ENCODE measurements at places on chromosomes 13 and 19. TPM values are rescaled to one million over a fixed set of nuclear protein-coding genes. Genes with fewer than 3 reads are reported as not detected.

The PDS5B gene
- total RNA-seq = 41.0 TPM

- DNase-seq = no peak
These were observed 98.9 kb downstream of the ESD start for GRCh38 chr13:46698014-46698413.

GRCh38 chr19:39110263-39110967, 15.2 kb upstream of the PAK4 start:
- peak; percentile 28 for DNase-seq

GRCh38 chr19:4889034-4889815, 13.5 kb downstream of the ARRDC5 start:
- DNase-seq = no peak

DNA sequence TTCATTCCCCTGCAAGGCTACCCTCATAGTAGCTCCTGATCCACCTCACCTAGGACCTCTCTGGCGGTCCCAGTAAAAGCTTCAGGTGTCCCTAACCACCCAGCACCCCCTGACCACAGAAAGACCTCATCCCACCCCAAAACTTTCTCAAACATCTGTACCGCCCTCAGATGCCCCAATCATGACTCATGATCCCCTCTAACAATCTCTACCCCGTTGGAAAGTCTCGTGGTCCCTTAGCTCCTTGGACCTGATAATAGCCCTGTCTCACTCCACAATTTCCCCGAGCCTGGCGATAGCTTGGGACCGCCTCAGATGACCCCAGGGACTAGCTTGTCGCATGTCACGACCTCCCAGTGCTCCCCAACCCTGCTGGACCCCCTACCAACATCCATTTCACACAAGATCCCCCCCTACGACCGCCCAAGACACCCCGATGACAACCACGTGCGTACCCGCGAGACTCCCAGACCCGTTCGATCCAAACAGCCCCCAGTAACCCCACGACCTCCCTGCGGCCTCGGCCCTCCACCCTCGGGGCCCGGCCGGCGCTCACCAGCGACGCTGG, 450 bp downstream of the NDUFA11 start:
- no peak for DNase-seq

DNA sequence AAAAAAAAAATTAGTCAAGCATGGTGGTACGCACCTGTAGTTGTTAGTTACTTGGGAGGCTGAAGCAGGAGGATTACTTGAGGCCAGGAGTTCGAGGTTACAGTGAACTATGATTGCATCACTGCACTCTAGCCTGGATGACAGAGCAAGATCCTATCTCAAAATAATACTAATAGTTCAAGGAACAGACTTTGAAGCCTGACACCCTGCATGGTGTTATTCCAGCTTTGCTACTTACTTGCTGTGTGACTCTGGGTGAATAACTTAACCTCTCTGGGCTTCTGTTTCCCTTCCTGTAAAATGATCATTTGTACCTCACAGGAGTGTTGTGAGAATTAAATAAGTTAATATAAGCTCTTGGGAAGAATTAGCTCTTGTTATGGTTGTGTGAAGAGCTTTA, 3.5 kb upstream of the FOSB start:
- no peak for DNase-seq

The CNN1 gene
- total RNA-seq = not detected

GRCh38 chr13:99045396-99045795, 67.5 kb upstream of the DOCK9 start:
- no peak for DNase-seq

- no peak for DNase-seq
These were observed 64.2 kb downstream of the DPY19L3 start for GRCh38 chr19:32469795-32470194.

DNA sequence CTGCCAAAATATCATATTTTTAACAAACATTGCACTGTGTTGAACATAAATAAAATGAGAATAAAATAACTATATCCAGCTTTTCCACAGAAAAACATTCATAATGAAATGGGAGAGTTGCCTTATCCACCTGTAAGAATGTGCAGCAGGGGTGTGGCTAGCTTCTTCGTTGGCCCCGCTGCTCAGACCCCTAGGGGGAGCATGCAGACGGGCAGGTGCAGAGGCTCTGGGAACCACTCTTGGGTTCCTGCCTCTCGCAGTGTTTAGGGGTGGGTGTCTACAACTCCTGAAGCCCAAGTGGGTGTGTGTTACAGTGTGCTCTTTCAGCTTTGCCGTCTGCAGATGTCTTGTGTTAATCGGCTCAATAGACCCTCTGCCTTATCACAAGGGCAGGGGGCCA, 121.7 kb downstream of the SLITRK5 start:
- DNase-seq = no peak

GRCh38 chr13:42007844-42008243, 40.6 kb upstream of the DGKH start:
- no peak for DNase-seq

The PRR19 gene
- total RNA-seq = 1.0 TPM

DNA sequence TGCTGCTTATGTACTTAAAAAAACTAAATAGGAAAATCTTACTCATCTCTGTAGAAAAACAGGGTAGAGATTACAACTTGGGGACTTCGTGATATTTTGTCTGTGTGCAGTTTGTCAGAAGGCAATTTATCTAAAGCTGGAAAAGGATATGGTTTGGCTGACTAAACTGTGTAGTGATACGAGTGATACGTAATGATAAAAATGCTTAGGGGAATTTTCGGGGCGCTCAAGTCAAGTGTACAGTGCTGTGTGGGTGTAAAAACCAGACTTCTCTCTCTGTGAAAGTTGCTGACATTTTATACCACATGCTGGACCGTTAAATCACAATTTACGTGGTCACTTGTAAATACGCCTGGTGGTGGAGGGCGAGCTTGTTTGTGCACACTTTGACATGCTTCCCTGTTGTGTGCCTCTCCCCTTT, 221.7 kb downstream of the KCNRG start:
- DNase-seq = no peak

DNA sequence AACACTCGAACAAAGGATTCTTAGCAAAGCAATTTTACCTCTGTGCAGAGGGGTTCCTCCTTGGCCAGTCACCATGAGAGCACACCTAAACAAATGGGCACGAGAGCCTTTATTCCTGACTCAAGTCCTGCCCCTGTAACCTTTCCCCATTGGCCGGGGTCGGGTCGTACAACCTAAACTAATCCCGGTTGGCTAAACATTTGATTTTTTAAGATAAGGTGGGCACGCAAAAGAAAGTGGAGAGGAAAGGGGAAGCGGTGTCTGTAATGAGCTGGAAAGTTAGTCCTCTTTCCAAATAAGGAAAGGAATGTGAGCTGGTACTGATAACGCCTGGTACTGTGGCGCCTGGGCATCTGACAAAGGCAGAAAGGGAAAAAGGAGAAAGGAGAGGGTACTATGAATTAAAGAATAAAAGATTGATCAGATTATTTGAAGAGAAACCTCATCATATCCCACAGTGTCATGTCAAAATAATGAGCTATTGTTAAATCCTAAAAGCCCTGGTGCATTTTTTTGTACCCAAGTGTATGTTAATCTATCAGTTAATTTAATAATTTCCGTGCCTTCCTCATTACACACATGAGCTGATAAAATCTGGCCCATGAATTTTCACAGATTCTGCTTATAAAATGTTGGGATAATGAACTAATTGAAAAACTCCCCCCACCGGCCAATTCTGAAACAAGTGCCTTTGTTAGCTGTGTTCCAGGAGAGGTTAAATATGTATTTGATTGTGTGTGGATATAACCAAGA, 335.7 kb downstream of the RFC3 start:
- peak; percentile 62 for DNase-seq

DNA sequence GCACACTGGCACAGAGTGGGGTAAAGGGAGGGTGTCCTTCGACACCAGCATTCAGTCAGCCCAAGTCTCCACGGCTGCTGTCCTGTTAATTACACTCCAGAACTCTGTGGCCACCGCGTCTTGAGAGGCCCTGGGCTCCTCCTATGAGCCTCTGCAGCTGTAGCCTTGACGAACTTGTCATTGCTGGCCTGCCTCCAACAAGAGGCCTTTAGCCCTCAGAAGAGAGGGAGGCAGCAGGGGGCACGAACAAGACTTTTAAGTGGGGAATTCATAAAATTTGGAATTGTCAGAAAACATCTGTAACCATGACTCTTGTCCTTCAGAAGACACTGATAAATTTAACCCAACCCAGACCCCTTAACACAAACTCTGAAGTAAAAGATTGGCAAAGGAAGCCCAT, 241.9 kb downstream of the UQCRFS1 start:
- no peak for DNase-seq

GRCh38 chr13:51832471-51833152, 12.4 kb downstream of the TMEM272 start:
- DNase-seq = peak; percentile 24

The SEMA6B gene
- total RNA-seq = 166 TPM

DNA sequence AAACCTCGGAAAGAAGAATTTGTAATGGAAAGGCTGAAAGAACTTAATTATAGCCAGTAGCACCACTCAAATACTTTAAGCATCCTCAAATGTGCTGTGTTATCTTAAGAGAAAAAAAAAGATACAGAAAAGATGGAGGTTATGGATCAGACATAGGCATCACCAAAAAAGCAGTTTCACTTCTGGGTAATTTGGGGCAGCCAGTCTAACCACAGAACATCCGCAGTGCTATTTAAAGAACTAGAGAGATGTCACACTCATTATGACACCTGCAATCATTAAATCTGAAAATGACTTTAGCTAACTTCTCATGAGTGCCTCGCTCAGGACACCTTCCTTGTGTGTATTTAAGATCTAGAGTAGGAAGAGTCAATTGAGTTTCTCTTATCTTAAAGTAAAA, 211.8 kb downstream of the RBM26 start:
- DNase-seq = no peak

DNA sequence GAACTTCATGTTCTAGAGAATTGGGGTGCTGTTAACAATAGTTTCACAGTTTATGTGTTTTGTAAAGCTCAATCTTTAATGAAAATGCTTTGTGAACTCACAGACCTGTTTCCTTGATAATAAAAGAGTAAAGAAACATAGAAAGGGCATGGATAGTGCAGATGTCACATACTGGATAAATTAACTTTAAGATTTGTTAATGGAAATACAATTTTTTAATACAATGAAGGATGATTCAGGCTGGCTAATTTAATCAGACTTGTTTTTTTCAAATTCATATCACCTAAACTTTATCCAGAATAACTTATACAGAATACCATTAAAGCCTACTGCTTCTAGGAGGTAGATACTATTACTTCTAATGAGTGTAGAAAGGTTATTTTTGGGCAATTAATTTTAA, 1033.5 kb upstream of the SLC10A2 start:
- DNase-seq = no peak

DNA sequence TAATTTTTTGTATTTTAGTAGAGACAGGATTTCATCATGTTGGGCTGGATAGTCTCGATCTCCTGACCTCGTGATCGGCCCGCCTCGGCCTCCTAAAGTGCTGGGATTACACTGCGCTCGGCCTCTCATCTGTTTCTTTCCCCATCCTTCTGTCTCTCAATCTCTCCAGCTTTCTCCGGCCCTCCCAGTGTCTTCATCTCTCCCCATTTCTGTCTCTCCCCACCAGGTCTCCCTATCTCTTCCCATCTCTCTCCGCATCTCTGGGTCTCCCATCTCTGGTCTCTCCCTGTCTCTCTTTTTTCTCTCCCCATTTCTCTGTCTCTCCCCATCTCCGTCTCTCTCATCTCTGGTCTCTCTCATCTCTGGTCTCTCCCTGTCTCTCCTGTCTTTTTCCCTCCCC, 12.2 kb upstream of the NFIX start:
- DNase-seq = no peak

- no peak for DNase-seq
These were observed 167.7 kb downstream of the SPRY2 start for GRCh38 chr13:80173224-80173623.

The SLITRK5 gene
- total RNA-seq = 0.04 TPM

- no peak for DNase-seq
These were observed 181.0 kb upstream of the GPR12 start for GRCh38 chr13:26941345-26942174.

The SYT5 gene
- 0.42 TPM for total RNA-seq

The SUPT5H gene
- total RNA-seq = 108 TPM

DNA sequence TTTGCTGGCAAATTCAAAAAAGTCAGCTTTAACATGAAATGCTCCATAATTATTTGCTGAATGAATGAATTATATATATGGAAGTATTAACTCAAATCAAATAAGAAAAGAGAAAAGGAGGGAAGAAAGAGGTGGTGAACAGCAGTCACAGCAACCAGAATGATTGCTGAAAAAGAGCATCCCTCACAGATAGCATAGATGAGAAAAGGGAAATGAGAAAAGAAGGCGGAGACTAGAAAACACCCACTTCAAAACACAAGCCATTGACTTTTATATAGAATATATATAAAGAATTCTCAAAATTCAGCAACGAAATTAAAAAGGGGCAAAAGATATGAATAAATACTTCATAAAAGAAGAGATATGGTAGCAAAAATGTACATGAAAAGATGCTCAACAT, 75.2 kb downstream of the CAB39L start:
- DNase-seq = no peak

DNA sequence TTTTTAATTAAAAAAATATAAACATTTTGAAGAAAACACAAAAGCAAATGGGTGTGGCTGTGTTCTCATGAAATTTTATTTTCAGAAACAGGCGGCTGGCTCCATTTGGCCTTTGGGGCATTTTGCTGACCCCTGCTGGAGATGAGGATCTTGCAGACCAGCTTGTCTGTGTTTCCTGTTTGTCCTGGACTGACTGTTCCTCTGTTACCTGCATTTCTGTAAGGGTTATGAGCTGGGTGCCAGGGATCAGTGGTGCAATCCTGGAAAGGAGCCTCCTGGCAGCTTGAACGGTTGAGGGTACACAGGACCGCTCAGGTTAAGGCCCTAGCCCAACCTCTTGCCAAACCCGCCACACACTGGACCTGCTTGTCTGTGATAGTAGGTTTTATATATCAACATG, 49.9 kb downstream of the ZNF787 start:
- no peak for DNase-seq

DNA sequence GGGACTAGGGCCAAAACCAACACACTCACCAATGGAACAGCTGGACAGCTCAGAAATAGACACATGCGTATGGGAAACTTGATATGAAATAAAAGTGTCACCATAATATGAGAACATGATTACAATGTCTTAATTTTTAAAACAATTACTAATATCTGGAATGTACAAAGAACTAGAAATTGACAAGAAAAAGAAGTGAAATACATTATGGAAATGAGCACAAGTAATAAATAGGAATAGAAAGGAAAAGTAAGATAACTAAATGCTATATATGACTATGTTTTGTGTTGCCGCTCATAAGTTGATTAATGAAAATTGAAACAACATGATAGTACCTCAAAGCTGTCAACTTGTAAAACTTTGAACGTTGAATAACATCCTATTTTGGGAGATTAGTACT, 801.1 kb downstream of the SLITRK5 start:
- DNase-seq = no peak

The SPRYD7 gene
- total RNA-seq = 7.5 TPM

The ZNF835 gene
- total RNA-seq = not detected

All from endothelial cell of umbilical vein (primary cell).